ENCODE measurements at places on chromosomes 2 and 18.

- no peak for DNase-seq
Measured at GRCh38 chr18:58937071-58937886, 72.6 kb downstream of the ZNF532 start.

DNA sequence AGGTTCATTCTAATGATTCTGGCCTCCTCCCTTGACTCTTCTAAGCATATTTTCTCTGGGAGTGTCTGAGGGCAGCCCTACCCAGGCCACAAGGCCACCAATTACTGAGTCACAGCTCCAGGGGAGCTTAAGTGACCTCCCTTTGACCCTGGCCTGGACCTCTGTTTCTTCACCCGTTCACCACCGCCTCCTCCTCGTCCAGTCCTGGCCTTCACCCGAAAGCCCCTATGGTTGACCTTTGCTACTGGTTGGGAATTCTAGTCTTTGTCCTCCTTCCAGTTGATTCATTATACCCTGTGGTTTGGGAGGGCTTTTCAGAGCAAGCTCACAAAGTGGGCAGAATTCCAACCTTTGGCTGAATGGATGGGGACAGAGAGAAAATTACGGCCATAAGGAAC lies 72.6 kb downstream of the NRP2 start:
- DNase-seq, result no peak

DNA sequence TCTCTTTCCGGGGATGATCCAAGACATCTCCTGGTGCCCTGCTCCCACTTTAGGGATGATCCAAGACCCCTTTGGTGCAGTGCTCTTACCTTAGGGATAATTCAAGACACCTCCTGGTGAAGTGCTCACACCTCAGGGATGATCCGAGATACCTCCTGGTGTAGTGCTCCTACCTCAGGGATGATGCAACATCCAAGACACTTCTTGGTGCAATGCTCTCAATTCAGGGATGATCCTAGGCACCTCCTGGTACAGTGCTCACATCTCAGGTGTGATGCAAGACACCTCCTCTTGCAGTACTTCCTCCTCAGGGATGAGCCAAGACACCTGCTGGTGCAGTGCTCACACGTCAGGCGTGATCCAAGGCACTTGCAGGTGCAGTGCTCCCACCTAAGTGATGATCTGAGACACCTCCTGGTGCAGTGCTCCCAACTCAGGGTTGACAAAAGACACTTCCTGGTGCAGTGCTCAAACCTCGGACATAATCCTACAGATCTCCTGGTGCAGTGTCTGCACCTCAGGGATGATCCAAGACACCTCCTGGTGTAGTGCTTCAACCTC lies 122.3 kb downstream of the ASB1 start:
- no peak for DNase-seq

DNA sequence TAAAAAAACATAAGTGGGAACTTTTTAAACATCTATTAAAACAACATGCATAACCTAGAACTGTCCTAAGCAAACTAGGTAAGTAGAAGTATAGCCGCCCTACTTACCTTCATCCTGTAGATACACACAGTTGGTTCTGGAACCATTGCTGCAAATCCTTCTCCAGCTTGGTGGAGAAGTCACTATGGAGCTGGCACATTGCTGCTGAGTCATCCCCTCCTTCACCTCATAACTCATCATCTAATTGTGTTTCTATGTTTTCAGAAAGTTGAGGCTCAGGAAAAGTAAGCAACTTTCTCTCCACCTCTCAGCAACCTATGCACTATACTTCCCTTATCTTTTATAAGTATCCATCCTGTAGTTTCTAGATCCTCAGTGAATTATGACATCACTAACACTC lies 269.8 kb upstream of the MMADHC start:
- no peak for DNase-seq

DNA sequence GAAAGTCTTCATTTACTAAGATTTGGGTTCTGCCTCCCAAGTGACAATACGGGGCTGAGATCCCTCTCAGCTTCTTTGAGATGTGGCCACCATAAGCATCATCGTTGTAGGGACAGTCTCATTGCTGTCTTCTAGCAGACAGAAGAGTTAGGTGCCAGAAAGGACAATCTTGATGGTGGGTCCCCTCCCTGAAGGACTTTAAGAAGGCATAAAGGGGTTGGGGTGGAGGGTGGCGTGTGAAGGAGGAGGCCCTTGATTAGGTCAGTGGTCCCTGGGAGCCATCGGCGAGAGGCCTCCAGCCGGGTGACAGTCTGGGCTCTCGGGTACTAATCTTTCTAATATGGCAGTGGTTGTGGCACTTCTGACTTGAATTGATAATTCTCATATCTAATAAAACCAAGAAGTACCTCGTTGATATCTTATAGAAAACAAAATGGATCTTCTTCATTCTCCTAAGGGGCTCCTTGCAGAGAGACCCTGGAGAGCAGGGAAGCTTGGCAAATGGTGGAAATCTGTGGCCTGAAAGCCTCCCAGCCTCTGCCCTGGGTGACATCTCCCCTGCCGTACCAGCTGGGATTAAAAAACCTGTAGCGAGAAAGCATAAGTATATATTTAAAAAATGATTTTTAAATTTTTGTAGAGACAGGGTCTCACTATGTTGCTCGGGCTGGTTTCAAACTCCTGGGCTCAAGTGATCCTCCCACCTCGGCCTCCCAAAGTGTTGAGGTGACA lies 7.2 kb upstream of the PSMD1 start:
- DNase-seq, result no peak

DNA sequence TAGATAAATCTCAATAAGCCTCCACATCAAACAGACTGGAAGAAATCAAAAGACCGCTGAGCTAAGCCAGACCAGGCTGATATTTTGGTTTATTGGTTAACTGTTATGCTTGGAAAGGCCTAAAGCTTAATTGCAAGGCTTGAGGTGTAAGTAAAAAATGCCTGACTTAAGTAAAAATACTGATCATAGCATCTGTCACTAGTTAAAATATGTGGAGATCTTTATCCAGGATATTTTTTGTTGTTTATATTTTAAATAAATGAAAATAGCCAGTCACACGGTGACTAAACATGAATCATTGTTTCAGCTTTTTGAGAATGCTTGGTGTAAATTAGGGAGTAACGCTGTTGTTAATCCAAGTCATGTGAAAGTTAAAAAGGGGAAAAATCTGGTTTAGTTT lies 127.9 kb downstream of the THADA start:
- no peak for DNase-seq

- no peak for DNase-seq
Measured at GRCh38 chr2:143117225-143117624, 12.0 kb upstream of the ARHGAP15 start.

- DNase-seq, result no peak
Measured at GRCh38 chr18:3857544-3857943, 407.6 kb downstream of the TGIF1 start.

DNA sequence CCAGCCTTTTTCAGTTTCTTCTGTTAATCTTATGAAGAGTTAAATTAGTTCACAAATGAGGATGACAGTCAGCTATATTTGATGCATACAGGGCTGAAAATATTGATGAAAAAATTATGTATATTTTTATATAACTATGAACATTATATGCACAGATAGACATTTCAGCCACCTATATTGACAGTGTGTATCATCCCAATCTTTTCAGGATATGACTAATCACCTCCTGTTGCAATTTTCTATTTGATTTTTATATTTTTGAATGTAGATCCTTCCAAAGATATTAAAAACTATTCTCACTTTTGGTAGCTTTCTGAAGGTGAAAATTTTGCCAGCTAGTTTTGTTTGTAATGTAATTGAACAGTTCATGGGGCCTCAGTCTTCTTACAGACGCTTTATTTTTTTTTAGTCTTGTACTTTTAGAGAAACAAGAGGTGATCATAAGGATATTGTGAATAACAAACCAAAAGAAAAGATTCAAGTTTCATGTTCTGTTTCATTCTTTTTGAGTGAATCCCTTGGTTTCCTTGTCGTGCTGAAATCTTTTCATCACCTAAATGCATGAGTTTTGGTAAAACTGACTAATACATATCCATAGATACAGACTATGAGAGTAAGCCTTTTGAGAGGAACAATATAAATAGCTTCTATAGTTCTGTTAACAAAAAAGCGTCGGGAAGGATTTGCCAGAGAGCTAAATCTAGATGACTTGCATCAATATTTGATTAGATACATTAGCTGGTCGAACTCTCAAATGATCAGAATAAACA lies 123.1 kb downstream of the ARHGAP15 start:
- DNase-seq, result no peak

DNA sequence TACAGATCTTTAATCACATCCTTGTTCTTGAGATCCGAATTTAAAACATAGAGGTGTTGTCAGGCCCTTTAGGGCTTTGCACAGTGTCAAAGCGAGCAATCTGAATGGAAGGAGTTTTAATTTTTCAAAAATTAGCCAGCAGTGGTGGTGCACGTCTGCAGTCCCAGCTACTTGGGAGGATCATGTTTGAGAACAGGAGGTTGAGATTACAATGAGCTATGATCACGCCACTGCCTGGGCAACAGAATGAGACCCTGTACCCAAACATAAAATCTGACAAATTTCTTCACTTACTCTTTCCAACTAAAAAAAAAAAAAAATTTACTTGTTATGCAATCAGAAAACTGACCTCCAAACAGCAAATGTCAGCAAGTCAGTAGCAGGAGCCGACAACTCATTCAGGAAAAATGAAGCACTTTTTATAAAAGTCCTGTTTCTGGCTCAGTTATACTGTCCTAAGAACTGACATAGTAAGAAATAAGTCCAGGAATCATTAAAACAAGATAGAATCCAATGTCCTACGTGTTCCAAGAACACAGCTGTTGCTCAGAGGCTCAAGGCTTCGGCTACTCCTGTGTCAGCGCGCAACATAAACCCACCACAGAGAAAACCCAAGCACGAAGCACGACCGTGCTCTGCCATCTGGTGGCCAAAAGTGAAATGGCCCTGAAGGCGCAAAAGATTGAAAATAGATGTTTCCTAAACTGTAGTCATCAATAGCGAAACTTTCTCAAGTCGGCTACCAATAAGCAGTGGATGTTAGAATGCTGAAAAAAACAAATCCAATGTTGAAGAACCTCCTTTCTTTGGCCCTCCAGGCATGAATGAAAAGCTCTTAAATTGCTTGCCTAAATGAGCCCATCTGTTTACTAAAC lies 138.1 kb downstream of the INO80D start:
- DNase-seq, result peak; percentile 34

DNA sequence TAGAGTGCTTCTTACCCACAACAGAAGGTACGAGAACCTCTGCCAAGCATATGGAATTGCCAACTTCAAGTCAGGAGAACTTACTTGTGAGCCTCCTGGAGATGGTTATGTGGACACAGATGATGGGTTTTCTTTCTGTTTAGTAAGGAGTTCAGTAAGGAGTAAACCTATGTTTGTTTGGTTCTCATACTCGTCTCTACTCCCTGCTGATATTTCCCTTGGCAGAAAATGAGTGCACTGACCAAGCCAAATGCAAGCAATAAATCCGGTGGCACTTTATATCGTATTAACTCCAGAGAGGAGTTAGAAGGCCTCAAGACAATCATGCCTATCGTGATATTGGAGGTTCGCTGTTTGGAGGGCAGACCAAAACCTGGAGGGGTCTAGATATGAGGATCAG lies 83.2 kb upstream of the CYP1B1 start:
- DNase-seq, result no peak

DNA sequence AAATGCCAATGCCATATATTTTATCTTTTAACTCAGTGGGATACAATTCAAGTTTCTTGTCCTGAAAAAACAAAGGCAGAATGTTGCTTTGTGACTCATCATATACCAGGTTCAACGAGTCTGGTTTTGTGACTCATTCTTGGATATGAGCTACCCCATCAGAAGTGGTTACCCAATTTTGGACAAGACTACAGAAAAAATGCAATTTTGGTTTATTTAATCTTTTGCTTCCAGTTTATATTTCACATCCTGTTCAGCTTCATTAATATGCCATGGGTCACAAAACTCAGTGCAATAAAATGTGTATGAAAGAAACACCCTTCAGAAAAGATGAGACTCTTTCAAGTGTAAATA lies 25.0 kb downstream of the FN1 start:
- no peak for DNase-seq

DNA sequence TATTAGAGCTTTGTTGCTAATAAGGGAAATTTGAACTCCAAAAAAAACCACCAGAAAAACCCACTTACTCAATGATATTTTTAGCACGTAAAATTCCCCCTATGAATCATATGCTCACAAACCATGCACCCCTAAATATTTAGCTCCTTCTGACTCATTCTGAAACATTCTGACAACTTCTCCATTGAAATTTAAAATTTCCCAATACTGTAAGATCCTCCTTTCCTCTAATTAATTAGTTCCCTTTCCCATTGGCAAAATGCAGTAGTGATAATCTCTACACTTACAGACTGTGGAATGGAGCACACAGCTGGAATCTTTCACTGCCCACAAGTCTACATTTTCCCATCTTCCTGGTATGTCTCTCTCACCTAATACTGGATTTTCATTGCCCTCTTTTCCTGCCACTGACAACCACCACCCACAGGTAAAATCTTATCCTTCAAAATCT lies 215.8 kb upstream of the ACVR2A start:
- no peak for DNase-seq

DNA sequence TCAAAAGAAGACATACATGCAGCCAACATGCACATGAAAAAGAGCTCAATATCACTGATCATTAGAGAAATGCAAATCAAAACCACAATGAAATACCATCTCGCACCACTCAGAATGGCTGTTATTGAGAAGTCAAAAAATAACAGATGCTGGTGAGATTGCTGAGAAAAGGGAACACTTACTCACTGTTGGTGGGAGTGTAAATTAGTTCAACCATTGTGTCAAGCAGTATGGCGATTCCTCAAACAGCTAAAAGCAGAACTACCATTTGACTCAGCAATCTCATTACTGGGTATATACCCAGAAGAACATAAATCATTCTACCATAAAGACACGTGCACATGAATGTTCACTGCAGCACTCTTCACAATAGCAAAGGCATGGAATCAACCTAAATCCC lies 95.5 kb upstream of the XIRP2 start:
- no peak for DNase-seq

- DNase-seq, result no peak
Measured at GRCh38 chr18:56068701-56069100, 480.7 kb upstream of the TCF4 start.

- DNase-seq, result no peak
Measured at GRCh38 chr2:74851191-74851566, 17.3 kb downstream of the HK2 start.

DNA sequence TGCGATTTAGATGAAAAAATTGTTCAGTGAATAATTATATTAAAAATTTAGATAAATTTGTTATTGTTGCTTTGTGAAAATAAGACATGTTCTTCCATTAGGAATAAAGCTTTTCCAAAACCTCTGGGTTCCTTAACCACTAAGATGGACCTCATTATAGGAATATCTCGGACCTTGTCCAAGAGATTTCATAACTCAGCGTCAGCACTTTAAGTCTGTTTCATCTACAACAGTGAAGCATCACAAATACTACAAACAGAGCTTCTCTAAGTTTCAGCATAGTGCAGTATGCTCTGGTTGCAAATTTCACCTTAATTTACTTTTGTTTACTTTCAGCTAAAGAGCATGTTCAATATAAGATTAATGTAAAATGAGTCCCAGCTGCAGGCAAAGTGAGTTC lies 150.3 kb downstream of the UBE2E3 start:
- no peak for DNase-seq

GRCh38 chr2:154013514-154013913 lies 141.8 kb downstream of the GALNT13 start:
- no peak for DNase-seq

GRCh38 chr2:181374781-181375675 lies 82.2 kb upstream of the ITGA4 start:
- no peak for DNase-seq

Data from CD4-positive, alpha-beta T cell treated with Interleukin-1 beta for 1 hour (primary cell).